Activated CD4-positive, alpha-beta memory T cell treated with anti-CD3 and anti-CD28 coated beads for 36 hours (primary cell): ENCODE measurements at places on chromosomes 2 and 18.
A peak's percentile ranks its signal among the peaks of the same experiment; 100 is the strongest.

DNA sequence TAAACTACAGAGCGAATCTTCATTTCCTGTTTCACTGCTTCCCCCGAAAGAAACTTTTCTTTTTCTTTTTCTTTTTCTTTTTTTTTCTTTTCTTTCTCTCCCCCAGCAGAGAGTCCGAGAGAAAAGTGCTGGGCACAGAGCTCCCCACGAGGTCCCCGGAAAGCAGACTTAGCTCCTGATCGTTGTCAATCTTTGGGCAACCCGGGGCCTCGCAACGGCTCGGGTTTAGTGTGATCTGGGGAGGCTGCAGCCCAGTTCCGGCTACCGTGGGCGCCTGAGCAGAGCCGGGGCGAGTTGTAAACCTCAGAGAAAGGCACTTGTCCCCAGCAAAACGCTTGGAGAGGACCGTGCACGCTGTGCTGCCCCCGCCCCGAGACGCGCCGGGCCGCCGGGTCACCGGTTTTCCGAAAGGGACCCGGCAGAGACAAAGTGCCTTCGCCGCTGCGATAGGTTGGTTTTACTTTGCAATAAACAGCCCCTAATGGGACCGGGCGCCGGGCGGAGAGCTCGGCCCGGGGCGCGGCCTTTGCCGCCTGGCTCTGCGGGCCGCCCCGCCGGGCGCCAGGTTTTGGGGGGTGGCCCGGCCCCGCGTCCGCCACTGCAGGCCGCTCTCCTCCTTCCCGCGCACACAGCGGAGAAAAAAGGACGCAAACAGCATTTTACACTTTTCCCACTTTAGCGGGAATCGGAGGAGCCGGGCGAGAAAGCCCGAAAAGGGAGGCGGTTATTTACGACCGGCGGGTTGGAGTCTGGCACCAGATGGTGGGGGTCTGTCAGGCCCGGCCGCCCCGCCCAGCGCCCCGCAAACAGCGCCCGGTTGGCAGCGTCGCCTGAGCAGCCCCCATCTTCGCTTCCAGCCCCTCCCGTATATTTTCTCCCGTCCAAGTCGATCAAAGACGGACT is 136.0 kb downstream of the INSIG2 start:
- DNase-seq, result peak; percentile 44

DNA sequence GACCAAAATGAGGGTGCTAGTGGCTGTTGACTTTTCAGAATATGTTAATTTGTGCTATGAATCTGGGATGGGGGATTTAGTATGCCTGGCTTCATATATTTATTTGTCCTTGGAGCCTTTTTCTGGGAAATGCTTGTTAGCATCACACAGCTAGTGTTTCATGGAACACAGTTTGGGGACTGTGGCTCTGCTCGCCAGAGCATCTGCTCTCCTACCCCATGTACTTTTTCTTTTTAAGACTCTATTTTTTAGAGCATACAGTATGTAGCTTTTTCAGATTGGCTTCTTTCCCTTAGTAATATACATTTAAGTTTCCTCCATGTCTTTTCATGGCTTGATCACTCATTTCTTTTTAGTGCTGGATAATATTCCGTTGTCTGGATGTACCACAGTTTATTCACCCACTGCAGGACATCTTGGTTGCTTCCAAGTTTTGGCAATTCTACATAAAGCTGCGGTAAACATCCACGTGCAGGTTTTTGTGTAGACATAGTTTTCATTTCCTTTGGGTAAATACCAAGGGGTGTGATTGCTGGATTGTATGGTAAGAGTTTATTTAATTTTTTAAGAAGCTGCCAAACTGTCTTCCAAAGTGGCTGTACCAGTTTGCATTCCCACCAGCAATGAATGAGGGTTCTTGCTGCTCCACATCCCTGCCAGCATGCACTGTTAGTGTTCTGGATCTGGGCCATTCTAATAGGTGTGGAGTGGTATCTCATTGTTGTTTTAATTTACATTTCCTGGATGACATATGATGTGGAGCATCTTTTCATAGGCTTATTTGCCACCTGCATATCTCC is 44.1 kb downstream of the EFR3B start:
- DNase-seq, result no peak

DNA sequence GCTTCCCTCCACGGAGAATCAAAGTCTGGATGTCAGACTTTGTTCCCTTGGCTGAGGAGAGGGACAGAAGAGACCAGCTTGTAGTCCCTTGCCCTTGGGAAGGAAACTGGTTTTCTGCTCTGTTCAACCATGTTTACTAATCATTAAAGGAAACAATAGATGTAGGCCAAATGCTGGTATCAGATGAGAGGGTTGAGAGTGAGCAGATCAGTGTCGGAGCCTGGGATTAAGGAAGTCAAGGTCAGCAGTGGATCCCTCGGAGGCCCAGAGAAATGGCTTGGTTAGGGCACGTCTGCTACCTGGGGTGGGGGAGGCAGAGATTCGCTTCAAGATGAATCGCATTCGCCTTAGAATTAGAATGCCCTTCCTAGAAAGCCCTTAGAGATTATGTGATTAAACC is 109.1 kb downstream of the MYCN start:
- DNase-seq, result no peak

GRCh38 chr18:55546851-55547704 is 40.9 kb downstream of the TCF4 start:
- no peak for DNase-seq

DNA sequence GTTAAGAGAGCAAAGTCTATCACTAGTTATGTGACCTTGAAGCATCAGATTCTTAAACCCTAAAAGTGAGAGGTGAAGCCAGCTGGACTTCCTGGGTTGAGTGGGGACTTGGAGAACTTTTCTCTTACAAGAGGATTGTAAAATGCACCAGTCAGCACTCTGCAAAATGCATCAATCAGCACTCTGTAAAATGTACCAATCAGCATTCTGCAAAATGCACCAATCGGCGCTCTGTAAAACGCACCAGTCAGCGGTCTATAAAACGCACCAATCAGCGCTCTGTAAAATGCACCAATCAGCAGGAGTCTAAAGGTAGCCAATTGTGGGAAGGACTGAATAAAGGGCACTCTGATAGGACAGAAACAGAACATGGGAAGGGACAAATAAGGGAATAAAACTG is 291.6 kb upstream of the FAM98A start:
- no peak for DNase-seq

DNA sequence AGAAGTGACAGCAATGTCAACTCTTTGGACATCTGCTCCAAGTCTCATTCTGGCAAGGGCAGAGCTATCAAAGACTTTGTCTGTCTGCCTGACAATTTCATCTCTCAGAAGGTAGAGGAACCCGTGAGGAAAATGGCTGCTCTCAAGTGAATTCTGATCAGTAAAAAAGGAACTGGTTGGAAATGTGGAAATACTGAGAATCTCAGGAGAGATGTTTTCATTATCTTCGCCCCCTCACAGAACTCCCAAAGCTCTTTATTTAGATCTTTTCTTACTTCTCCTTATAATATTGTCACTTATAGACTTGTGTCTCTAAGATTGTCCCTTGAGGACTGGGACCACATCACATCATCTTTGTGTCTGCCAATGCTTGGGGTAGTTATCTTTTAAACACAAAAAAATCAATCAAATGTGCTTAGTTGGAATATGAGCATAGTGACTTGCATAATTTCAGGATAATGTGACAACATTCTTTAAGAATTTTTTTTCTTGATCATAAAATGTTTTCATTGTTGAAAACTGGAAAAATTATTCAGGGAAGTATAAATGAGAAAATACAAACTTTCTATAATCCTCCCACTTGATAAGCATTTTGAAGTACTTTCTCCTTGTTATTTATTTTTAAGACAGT is 68.2 kb upstream of the ITGB6 start:
- DNase-seq, result no peak

GRCh38 chr2:118351796-118352195 is 263.5 kb downstream of the INSIG2 start:
- DNase-seq, result no peak

DNA sequence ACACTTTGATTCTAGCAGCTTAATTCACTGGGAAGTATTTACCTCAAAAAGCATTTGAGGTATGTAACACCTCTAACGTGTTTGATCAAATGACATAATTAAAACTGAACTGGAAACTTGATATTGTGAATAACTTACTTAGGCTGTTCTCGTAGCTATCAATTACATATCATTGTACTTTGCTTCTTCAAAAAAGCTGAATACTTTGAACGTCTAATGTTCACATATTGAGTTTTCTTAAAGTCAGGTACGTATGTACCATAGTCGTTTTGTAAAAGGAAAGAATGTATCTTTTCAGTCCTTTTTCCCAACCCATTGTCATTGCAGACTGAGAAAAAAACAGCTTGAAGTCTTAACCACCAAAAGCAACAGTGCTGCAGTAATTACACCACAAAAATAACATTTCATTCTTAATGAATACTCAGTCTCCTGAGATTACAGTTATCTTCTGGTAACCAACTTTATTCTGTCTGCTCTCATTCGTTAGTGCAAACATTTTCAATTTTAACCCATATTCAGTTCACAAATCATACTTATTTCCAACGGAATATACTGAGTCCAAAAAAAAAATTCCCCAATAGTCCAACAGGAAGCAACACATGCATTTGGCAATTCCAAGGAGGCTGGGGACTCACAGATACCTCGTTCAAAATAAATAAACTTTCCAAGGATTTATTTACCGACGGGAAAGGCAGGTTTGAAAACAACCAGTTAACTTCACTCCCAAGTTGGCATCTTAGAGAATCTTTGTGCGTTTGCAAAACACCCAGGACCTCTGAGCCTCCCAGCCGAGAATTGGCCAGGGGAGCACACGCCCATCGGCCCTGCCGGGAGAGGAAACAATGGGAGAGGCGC is 1.1 kb downstream of the CHN1 start:
- DNase-seq, result no peak

GRCh38 chr2:165815299-165816141 is 21.5 kb upstream of the GALNT3 start:
- no peak for DNase-seq

- no peak for DNase-seq
Observed at GRCh38 chr2:160063879-160064612, 1.6 kb upstream of the PLA2R1 start.

- DNase-seq, result no peak
Observed at GRCh38 chr18:44579745-44580144, 100.9 kb upstream of the SETBP1 start.

DNA sequence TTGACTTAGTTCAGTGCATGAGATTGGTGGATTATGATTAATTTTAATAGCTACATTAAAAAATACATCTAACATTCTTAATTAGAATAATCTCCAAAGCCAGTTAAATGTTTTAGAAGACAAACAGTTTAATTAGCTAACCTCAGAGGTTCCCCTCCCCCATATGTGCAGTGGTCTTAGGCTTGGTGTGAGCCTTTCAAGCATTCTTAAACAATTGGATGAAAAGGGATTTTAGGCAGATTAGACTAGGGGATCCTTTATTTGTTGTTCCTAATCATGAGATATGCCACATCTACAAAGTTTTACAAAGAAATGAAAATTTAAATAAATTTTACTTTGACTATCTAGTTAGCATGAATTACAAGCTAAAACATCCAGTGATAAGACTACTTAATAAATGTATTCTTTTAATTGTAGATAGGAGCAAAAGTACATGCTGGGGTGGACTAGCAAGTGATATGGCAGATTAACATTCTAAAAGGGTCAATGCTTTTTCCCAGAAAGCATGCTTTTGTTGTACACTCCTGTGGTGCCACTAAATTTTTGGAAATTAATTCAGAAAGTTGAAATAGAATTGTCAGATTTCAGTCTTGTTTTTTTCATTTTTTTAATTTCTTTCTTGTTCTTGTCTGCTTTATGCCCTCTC is 42.7 kb upstream of the OTX1 start:
- no peak for DNase-seq

- DNase-seq, result no peak
Observed at GRCh38 chr2:38905251-38905650, 15.6 kb downstream of the ARHGEF33 start.

DNA sequence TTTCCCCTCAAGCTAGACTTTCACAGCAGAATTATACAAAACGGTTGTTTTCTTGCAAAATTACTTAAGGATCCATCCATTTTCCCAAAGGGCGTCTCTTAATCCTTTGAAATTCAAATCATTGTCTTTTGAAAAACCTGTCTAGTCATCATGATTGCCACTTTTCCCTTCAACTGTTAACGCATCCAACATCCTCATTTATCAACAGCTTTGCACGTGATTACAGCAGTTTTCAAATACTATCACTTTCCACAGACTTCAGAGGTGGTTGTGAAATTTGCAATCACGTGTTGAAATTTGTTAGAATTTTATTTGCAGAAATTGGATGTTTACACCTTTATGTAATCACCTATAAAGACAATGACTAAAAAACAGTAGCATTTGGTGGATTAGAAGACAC is 304.4 kb upstream of the SLC39A10 start:
- DNase-seq, result no peak

DNA sequence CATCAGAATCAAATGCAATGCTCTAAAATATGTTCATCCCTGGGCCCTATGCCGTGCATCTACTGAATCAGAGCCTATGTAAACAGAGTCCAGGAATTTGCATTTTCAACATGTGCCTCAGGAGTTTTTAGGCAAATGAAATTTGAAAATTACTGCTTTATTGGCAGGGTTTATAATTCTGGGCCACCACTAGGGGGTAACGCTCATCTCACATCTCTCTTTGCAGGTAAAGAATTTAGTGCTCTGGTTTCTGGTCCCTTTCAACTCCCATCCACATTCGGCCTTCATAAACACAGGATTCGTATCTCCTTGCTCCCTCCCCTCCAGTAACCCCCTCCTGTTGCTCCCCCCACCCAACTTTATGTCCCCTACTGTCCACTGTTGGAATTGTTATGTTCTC is 49.3 kb downstream of the LYPD6B start:
- DNase-seq, result no peak

DNA sequence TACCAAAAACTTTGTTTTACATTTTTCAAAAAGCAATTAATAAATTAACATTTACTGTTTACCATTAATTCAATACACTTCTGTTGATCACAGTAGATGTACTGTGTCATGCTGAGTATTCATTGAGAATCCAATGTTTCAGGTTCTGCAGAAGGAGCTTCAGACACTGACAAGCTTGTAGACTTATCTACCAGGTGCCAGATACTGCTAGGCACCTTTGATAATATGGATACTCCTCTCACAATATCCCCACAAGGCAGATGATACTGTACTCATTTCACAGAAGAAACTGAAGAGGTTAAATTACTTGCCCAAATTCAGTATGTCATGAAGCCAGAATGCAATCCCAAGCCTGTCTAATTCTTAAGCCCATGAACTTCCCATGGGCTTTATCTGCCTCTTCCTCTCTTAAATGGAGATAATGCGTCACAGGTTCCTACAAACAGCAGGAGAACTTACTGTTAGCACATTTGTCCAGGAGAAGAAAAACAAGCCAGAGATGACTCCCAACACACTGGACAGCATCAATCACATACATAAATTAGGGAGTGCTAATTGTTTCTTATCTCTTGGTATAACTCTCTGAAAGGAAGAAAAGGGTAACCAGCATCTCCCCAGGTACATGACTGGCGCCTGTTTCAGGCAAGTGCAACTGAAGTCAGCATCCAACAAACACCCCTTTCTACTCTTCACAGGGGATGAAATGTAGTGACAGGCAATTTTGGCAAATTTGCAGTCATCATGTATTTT is 27.4 kb downstream of the ITSN2 start:
- DNase-seq, result no peak

DNA sequence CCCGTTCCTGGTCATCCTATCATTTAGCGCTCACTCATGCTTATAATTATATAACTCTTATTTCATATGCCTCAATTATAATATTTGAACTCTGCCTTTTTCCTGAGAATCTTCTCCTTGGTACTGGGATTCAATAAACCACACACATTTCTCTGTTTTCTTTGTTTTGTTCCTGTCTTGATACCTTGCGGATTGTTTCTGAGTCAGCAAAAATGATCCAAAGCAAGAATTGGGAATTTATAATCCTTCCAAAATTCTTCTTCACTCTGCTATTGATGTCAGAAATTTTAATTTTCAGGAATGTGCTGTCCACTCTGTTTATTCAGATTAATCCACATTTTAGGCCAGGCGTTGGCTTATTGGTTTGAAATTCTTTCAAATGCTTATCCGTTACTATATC is 886.0 kb downstream of the SUCLG1 start:
- no peak for DNase-seq
